ENCODE measurements at places on chromosomes 6 and 20.

DNA sequence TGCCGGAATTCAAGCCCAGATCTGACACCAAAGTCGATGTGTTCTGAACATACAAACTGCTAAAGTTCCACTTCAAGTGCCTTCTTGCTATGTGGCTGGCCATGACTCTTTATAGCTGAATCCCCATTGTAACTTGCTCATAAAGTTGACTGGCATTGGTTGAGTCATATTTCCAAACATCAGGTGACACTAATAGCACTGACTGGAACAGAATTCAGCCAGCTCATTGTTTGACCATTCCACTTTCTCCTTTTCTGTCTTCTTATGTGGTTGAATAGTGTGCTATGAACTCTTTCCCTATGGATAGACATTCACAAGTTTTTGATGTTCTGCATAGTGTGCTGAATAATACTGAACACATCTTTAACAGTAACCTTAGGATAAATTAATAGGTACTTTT lies 266.2 kb upstream of the ZFP64 start:
- no peak for DNase-seq

DNA sequence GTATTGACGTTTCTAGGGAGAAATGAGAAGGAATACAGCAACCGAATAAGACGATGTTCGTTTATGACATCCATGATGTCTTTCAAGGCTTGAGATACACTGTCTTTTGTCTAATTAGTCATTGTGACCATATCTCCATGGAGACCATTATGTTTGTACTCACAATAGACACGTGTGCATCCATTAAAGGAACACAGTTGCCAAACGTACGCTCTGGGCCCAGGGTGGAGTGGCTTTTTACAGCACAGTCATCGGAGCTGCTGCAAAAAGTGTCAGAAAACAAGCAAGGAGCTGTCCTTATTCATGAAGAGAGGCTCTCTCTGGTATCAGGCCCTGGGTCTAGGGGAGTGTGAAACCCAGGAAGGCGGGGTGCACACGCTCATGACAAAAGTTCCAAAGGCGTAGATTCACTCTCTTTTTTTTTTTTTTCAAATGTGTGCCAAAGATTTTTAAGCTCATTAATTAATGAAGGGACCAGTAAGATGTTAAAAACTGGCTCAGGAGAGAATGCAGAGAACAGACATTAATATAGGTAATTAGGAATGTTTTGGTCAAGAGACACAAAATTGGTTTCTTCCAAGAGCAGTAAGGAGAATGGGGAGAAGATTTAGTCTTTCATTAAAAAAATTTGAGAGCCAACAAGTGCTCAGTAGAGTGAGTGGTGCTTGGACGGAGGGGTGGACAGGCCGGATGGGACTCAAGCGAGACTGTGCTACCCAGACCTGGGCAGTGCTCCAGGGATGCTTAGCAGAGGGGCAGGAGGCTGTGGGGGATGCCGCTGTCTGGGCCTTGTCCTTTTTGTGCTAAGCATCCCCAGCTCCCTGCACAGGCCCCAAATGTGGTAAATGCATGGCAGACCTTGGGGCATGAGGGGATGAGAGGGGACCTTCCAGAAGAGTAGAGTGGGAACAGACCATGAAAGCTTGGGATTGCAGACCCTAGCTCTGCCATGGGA lies 34.9 kb upstream of the GTSF1L start:
- DNase-seq: no peak

DNA sequence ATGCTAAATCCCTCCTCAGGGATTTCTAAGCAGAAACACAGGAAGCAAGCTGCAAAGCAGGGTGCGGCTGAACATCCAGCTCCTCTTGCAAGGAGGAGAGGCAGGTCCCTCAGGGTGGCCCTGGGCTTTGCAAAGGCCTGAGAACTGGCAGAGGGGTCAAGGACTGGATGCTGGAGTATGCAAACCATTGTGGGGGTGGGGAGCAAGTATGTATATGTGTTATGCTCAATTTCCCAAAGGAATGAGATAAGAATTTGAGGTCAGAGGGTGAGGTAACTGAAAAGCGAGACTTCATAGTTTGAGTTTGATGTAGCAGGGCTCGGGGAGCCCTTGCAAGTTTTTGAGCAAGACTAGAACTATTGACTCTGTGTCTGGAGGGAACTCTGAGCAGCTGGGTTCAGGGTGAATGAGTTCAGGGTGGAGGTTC lies 11.2 kb downstream of the SLC22A2 start:
- no peak for DNase-seq

GRCh38 chr6:17962436-17963031 lies 24.9 kb downstream of the KIF13A start:
- DNase-seq: peak; percentile 99

DNA sequence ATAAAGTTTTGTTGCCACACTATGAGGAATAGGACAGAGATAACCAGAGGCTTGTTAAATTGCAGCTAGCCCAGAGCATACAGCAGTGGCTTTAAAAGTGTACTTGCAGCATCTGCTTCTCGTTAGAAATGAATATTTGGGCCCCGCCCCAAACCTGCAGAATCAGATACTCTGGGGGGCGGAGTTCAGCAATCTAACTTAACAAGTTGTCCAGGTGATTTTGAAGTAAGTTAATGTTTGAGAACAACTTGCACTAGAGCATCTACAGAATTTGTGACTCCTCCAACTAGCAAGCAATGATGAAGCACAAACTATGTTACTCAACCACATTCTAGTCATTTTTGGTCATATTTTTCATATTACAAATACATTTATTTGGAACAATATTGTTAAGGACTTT lies 10.6 kb upstream of the SUPT3H start:
- DNase-seq: no peak

DNA sequence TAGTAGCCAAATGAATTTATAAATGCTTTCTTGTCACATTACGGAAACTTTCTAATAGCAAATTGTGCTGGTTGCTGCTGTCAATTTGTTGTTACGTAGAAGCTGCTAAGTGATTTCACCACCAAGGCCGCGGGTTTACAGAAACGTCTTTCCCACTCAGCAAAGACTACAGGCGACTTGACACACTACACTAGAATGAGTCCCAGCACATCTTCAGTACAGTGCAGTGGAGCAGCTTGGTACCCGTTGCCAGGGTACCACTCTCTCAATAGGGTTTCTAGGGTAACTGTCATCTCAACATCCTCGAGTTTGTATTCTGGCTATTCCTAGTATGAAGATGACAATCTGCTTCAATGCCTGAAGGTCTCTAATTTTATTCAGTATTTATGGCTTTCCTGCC lies 22.7 kb upstream of the ZDHHC14 start:
- no peak for DNase-seq

DNA sequence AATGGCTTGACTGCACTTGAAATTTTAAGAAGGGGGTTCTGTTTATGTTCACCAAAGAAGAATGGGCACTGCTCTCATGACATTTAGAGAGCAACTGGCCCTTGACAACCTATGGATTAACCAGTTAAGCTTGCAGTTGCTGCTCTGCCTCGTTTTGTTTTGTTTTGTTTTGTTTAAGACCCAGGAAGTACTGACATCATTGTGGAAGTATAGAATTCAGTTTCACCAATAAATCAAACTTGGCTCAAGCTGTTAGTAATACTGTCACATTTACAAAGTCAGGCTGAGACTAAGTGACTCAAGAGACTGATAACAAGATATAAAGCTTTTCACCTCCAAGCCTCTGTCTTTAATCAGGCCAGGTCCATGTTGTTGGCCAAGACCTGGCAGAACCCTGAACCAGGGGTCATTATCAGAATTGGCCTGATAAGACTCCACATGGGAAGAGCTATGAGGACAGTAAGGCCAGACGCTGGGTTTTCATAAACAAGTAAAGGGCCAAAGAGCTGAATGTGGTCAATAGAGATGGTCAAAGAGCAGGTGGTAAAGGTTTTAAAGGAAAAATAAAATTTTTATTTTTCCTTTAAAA lies 99.4 kb upstream of the VGLL2 start:
- DNase-seq: peak; percentile 14

DNA sequence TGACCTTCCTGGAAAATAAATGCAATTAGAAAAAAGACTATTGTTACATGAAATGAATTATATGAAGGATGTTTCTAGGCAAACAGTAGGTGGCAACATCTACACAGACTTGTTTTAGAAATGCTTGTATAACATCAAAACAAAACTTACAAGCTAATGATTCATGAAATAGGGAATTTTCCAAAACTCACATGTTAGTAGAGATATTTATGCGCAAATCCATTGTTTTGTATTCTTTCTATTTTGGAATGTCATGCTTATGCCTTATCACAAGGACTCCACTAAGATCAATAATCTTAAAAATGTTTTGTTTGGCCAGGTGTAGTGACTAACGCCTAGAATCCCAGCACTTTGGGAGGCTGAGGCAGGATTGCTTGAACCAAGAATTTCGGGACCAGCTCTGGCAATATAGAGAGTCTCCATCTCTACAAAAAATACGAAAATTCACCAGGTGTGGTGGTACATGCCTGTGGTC lies 32.3 kb upstream of the LGSN start:
- peak; percentile 53 for DNase-seq

DNA sequence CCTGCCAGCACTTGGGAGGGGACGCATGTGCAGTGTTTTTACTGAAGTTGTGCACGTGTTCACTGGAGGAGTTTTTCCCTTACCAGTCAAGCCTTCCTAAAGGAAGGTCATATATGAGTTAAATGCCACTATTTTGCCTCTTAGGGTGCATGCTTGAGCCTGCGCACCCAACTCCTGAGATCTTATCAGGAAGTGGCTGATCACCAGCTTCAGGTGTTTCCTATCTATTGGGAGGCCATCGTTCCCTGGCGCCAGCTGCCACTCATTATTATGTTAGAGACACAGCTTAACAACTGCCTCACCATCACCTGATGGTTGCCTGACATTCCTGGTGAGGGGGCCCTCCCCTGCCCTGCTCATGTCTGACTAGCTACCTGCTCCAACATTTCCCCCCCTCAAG lies 8.5 kb downstream of the ERVFRD-1 start:
- no peak for DNase-seq

- no peak for DNase-seq
These were observed 41.9 kb downstream of the FGD2 start for GRCh38 chr6:37047346-37047688.

DNA sequence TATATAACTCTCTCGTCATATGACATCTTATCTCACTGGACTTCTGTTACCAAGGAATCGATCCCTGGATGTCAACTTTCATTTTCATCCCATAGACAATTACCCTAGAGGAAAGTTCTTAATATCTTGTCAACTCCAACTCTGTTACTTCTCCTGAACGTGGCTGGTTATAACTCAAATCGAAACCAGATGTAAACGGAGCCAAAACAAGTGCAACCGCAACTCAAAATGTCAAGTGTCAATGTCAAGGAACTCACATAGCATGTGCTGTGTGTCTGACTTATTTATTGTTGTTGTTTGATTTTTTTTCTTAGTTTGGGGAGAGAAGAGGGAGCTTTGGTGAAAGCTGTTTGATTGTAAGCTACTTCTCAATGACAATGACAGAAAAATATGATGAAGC lies 108.6 kb downstream of the VIP start:
- peak; percentile 65 for DNase-seq

DNA sequence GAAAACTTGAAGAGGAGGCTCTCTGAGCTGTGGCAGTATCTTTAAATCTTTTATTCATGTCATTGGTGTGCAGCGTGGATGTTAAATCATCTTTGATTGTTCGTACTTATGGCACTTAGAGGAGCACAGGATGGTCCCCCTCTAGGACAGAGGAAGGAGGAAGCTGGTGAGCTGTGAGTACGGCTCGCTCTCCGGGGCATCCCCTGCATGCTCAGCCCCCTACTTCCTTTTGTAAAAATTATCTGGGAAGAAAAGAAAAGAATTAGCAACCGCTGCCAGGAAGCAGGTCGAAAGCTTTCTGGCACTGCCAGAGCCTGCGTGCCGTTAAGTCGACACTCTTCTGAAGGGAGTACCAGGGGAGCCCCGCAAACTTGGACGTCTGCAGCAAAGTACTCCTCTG lies 158.5 kb downstream of the SYNDIG1 start:
- DNase-seq: no peak

GRCh38 chr6:111766201-111766857 lies 106.9 kb downstream of the FYN start:
- DNase-seq: no peak

GRCh38 chr20:50848341-50848808 lies 53.5 kb downstream of the BCAS4 start:
- DNase-seq: no peak

- no peak for DNase-seq
These were observed 81.2 kb downstream of the UST start for GRCh38 chr6:148828047-148828446.

DNA sequence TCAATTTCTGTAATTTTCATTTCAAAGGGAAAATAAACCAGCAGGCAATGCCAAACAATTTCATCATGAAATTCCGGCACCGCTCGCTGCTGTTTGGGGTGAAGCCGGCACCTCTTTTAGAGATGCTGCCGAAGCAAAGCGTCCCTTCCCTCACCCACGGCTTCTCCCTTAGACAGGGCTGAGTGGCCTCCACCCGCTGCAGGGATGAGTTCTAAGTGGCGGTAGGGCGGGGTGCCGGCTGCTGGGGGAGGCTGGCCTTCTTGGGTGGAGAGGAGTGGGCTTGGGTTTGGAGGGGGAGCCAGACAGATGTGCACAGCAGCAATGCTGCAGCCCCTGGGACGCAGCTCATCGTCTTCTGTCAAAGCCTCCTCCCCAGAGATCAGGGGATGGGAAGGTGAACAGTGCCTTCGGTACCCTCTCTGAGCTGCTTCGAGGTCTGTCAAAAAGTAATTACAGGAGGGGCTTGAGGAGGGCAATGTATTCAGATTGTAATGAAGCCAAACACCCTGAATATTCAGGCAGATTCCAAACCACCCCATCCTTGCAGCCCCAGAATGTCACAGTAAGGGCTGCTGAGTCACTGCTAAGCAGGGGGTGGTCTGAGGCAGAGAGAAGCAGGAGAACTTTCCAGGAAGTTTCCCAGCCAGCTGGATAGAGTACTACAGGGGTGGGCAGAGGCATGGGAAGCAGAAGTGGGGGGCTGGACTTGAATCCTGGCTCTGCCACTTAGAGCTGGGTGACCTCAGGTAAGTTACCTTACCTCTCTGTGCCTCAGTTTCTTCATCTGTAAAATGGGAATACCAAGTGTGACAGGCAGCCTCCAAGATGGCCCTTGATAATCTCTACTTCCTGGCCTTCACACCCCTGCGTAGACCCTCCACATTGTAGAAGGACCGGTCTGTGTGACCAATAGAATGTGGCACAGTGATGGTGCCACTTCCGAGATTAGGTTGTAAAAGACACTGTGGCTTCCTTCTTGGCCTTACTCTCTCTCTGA lies 96.6 kb downstream of the SULF2 start:
- DNase-seq: no peak
